ENCODE measurements at places on chromosomes 4 and X. TPM values are rescaled to one million over a fixed set of nuclear protein-coding genes. Genes with fewer than 3 reads are reported as not detected.

SLC26A1 gene
- not detected for total RNA-seq

PPP2R2C gene
- 1.0 TPM for total RNA-seq

REST gene
- 13.6 TPM for total RNA-seq

FREM3 gene
- total RNA-seq, result not detected

WAS gene
- 0.57 TPM for total RNA-seq

CFAP99 gene
- not detected for total RNA-seq

CNGA1 gene
- total RNA-seq, result not detected

CDKL2 gene
- total RNA-seq, result not detected

GPAT3 gene
- total RNA-seq, result 31.3 TPM

TREX2 gene
- total RNA-seq, result not detected

TSPAN6 gene
- 36.3 TPM for total RNA-seq

GRXCR1 gene
- not detected for total RNA-seq

RPS6KA3 gene
- 39.5 TPM for total RNA-seq

HSFX4 gene
- not detected for total RNA-seq

HTR2C gene
- 0.86 TPM for total RNA-seq

PTTG2 gene
- total RNA-seq, result not detected

UGT2B15 gene
- not detected for total RNA-seq

ASB5 gene
- total RNA-seq, result 0.57 TPM

RHOXF2 gene
- not detected for total RNA-seq

ATG4A gene
- total RNA-seq, result 17.1 TPM

MAGEB18 gene
- not detected for total RNA-seq

DAPP1 gene
- total RNA-seq, result 0.03 TPM

DCLK2 gene
- 13.5 TPM for total RNA-seq

CLDN34 gene
- total RNA-seq, result not detected

TMSB15B gene
- total RNA-seq, result 6.0 TPM

DUX4 gene
- total RNA-seq, result not detected

KLF8 gene
- total RNA-seq, result 0.51 TPM

HTN1 gene
- not detected for total RNA-seq

DGKQ gene
- total RNA-seq, result 4.3 TPM

UGT8 gene
- total RNA-seq, result 13.0 TPM

ANOS1 gene
- not detected for total RNA-seq

Measured in Daoy (cell line).